ENCODE measurements at places on chromosomes 4 and X. TPM values are rescaled to one million over a fixed set of nuclear protein-coding genes. Genes with fewer than 3 reads are reported as not detected.

JCHAIN gene
- total RNA-seq, result not detected

GLRB gene
- total RNA-seq, result not detected

RXFP1 gene
- not detected for total RNA-seq

CORIN gene
- 0.56 TPM for total RNA-seq

CHRDL1 gene
- not detected for total RNA-seq

PPP1R2C gene
- not detected for total RNA-seq

MUC7 gene
- total RNA-seq, result not detected

LDB2 gene
- not detected for total RNA-seq

HHIP gene
- total RNA-seq, result not detected

TRAM1L1 gene
- not detected for total RNA-seq

SLC6A14 gene
- total RNA-seq, result not detected

PABPC1L2A gene
- not detected for total RNA-seq

GPR82 gene
- total RNA-seq, result 0.19 TPM

FAM241A gene
- total RNA-seq, result 3.1 TPM

ARAP2 gene
- total RNA-seq, result 49.3 TPM
